ENCODE measurements at places on chromosomes 16 and 17.

GRCh38 chr16:22313876-22314470 is 16.8 kb downstream of the POLR3E start:
- DNase-seq, result no peak

DNA sequence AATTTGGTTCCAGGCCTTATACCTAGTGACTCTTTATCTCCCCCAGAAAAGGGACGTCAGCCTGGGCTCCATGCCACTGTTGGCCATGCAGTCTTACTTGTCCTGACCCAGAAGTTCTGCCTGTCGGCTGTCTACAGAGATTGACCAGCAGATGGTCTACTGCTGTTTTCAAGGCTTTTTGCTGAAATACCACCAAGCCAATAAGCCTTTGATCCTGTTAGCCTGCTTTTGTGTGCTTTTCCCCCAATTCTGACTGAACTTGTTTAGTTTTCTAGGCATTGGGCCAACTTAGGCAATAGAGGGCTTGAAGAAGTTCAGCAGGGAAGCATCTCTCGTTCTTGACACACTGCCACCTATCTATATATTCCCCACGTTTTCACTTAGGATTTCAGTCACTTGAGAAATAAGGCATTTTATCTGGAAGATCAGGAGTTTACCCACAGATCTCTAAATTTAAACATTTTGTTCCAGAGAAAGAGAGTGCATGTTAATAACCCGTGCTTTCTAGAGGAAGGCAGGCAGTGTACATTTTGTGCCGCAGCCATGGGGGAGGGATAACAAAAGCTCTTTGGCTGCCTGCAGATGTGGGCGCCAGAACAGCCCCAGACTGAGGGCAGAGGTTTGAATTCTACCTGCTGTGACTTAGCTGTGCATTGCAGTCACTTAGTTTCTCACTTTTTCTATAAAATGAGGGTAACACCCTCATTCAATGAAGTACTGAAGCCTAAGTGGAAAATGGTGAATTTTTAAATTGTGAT is 12.3 kb upstream of the CARMIL2 start:
- DNase-seq, result peak; percentile 49

DNA sequence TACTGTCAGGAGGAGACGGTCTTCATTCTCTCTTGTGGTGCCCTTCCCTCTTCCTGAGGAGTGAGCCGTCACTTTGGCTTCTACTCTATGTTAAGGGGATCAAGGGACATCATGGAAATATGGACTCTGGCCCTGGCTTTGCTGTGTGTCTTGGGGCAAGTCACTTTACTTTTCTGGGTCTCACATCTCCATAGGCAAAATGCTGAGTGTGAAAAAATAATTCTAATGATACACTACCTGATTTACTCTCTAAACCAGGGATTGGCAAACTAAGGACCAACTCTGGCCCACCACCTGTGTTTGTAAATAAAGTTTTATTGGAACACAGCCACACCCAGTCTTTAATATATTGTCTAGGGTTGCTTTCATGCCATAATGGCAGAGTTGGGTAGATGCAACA is 548.7 kb upstream of the CDH5 start:
- no peak for DNase-seq

- peak; percentile 97 for DNase-seq
Measured at GRCh38 chr17:19306160-19307111, 56.1 kb downstream of the B9D1 start.

DNA sequence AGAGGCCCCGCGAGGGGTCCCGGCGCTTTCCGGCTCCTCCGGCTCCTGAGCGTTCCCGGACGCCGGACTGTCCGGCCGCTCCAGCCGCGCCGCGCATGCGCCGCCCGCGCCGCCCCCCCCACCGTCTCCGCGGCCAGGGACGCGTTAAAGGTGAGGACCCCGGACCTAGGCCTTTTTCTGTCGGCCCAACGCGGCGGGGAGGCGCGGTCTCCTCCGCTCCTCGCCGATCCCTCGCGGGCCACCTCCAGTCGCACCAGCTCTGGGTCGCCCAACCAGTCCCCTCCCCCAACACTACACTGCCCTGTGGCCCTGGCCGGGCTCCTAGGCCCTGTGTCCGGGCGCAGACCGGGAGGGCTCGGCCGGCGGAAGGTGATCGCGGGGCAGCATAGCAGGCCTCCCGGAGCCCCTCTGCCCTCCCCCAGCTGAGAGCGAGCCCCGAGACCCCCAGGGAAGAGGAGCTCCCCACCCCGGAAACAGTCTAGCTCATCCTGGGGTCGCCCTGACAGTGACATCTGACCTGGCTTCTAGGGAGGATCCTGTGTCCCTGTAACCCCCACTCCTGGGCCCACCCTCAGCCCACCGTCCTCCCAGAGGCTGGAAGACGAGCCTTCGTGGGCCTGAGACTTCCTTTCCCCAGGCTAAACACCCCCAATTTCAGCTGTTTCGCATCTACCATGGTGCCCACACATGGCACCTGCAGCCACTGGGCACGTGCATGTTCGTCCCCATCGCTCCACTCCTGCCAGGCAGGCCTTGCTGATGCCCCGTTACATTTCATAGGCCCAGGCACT is 14.7 kb upstream of the BCAR1 start:
- peak; percentile 68 for DNase-seq

DNA sequence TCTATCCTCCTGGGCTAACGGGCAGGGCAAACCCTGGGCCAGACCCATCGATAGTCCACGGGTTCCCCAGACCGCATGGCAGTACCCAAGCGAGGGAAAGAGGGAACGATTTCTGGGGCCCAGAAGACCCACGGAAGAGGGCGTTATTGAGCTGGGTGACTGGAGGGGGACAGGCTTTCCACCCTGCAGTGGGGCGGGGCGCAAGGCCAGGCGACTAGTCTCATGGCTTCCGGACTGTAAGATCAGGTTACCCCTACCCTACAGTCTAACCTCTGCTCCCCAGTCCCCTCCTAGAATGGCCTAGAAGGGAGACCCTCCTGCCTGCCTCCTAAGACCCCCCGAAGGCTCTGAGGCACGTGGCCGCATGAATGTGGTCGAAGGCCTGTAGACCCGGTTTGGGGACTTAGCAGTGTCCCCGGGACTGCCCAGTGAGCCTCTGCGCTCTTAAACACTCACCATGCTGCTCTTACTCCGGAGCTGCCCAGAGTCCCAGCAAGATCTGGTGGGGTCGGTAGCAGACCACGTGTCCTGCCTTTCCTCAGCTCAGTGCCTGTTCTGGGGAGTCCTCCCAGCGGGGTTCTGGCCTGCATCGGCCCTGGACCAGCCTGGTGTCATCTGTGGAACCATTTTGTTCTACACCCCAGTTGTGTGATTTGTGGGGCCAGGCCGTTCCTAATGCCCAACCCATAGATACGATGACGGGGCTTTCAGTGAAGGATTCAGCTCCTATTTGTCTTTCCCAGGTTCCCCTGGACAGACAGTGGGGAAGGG is 13.2 kb upstream of the AURKB start:
- DNase-seq, result peak; percentile 74

GRCh38 chr16:693364-693763 is 3.2 kb upstream of the WDR24 start:
- DNase-seq, result no peak

- DNase-seq, result no peak
Measured at GRCh38 chr16:52254746-52255145, 292.2 kb downstream of the TOX3 start.

GRCh38 chr16:75252946-75253911 is 1.8 kb upstream of the BCAR1 start:
- no peak for DNase-seq

DNA sequence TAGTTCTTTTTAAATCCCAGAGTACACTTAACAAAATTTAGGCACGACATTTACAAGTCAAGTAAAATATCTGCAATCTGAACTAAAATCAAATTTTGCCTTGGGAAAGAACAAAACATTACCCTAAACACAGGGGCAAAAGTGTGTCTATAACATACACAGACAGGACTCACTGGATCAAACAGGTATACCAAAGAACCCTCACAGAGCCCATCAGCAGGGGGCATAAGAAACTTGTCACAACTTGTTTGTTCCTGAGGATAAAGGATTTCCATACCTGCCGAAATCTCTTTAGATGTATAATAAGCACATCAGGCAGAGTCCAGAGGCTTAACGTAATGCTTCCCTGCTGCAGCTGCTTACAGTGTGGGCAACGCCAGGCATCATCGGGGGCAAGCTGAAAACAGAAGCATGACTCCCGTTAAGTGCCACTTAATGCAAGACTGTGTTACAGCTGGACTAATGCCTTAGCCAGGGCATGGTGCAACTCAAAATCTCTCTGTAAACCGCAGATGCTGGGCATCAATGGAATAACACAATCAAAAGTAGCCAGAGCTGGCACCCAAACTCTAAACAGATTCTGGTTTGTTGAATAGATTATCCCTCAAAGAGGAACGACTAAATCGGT is 67.0 kb downstream of the USP31 start:
- DNase-seq, result peak; percentile 21

DNA sequence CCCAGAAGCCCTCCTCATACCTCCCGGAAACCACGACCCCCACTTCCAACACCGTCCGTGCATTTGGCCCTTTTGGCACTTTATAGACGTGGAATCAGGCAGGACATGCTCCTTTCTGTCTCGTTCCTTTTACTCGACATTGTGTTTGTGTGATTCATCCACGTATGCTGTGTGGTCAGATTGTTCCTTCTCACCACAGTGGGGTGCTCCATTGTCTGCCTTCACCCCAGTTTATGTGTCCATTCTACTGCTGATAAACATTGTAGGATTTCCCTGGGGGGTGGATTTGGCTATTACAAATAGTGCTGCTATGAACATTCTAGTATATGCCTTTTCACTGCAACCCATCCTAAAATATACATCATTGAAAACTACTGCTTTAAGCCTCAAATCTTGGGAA is 28.9 kb upstream of the RPH3AL start:
- no peak for DNase-seq

GRCh38 chr17:41538565-41538991 is 10.5 kb upstream of the KRT19 start:
- DNase-seq, result no peak

DNA sequence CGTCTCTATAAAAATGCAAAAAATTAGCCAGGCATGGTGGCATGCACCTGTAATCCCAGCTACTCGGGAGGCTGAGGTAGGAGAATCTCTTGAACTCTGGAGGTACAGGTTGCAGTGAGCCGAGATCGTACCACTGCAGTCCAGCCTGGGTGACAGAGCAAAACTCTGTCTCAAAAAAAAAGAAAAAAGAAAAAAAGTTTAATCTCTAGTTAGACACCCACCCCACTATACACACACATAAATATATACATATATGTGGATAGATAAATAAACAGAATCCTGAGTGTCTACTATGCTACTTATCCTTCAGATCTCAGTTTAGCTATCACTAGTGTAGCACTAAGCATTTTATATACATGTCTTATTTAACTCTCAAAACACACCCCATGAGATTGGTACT is 18.7 kb downstream of the ITGAL start:
- no peak for DNase-seq

- peak; percentile 95 for DNase-seq
Measured at GRCh38 chr17:50482516-50482915, 3.9 kb downstream of the RSAD1 start.

- no peak for DNase-seq
Measured at GRCh38 chr17:83099570-83100181, 20.3 kb downstream of the METRNL start.

DNA sequence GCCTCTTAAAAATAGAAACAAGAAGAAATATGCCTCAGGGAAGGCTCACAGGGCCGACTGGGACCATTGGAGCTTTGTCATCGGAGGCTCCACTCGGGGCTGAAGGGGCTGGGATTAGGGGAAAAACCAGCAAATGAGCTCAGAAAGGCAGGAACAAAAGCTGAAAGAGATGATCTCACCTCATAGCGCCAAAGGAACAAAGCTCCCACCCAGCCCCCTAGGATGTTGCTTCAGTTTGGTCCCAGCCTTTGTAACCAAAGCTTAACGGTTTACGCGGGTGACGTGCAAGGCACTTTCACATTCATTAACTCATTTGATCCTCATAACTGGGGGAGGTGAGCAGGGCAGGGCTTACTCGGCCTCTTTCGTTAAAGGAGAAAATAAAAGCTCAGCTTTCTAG is 168.5 kb upstream of the DYNLRB2 start:
- no peak for DNase-seq

DNA sequence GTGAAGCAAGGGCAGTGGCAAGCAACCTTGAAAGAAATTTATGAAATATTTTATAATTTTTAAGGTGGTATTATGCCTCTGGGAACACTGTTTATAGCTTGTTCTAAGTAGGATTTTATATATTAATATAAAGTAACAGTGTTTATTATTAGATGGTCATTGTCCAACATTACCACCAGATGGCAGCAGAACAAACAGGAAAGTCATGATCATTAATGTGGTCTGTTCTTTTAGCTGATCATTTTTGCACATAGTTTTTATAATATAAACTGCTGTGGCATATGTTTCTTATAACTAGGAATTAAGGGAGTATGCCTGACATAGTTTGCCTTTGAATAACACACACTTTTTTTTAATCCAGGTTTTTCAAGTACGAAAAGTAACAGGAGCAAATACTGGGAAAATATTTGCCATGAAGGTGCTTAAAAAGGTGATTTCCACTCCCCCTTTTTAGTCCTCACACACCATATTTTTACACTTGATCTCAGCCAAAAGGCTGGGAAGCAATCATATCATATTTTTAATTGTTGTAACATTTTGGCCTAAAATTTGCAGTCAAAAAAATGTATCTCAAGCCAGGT is 21.4 kb downstream of the RPS6KB1 start:
- DNase-seq, result peak; percentile 55

DNA sequence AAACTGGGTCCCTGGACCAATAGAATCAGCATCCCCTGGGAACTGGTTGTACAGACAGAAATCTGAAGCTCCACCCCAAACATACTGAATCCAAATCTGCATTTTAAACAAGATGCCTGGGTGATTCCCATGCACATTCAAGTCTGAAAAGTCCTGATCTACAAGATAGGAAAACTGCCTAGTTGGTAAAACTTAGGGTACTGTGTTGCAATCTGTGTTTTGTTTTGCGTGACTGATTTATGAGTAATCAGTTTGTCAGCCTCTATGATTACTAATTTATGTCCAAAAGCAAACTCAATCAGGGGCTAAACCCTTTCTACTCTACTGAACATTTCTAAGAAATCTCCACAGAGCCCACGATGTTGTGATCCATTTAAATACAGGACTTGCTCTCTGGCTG is 103.8 kb downstream of the YPEL2 start:
- DNase-seq, result no peak

- no peak for DNase-seq
Measured at GRCh38 chr16:19911747-19912454, 27.3 kb upstream of the GPRC5B start.

- peak; percentile 1 for DNase-seq
Measured at GRCh38 chr16:67915831-67916723, 15.6 kb downstream of the CTRL start.

DNA sequence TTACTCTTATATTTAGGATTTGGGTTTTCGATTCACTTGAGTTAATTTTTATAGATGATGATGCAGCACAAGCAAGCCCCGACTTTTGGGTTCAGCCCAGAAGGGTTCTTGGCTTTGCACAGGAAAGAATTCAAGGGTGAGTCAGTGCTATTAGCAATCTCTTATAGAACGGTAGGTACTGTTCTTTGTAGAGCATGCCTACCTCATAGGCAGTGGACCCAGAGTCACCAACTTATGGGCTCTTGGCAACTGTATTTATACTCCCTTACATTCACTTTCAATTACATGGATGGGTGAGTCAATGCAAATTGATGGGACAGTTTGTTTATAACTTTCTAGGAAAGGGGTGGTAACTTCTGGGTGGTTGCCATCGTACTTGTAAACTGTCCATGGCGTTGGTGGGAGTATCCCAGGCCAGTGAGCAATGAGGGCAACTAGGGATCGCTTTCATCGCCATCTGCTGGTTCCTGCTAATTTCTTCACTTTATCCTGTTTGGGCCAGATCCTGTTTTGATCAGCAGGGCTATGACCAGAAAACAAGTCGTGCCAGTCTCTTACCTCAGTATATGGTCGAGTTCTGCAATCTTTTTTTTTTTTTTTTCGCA is 362.6 kb downstream of the CNTNAP4 start:
- DNase-seq, result no peak

- peak; percentile 28 for DNase-seq
Measured at GRCh38 chr17:62093188-62094155, 28.4 kb upstream of the MED13 start.

Measured in Ammon's horn (tissue), 1 donor.